SW 1271 (cell line): ENCODE measurements at places on chromosomes 3 and 15.

DNA sequence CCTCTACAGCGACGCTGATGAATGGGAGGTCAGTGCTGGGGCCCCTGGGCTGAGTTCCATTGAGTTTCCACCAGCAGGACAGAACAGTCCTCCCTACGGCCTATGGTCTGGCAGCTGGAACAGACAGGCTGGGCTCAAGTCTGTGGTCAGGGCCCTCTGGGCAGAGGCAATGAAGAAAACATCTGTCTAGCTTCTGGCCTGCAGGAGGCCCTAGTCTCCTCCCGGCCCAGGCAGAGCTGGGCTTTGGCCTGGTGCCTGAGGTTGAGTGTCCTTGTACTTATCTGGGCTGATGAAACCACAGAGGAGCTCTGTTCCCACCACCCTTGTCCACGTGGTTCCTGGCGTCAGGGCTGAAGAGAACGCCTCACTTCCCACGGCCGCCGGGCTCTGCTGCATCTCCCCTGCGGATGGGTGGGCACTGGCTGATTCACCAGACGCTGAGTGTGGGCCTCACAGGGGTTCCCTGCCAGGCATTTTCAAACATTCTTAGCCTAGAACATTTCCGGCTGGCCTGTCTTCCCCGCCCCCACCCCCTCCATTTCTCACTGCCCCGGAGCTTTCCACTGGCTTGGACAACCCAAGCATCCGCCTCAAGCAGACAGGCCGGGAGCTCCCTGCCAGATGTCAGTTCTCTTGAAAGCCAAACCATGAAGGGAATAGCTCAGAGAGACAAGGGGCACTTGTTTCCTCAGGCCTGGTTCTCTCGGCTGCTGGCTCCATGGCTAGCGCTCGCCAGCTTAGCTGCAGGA lies 20.3 kb downstream of the PPCDC start:
- DNase-seq: no peak

GRCh38 chr3:150022381-150023238 lies 51.9 kb upstream of the PFN2 start:
- no peak for DNase-seq

GRCh38 chr3:196284396-196284795 lies 3.1 kb downstream of the PCYT1A start:
- no peak for DNase-seq

DNA sequence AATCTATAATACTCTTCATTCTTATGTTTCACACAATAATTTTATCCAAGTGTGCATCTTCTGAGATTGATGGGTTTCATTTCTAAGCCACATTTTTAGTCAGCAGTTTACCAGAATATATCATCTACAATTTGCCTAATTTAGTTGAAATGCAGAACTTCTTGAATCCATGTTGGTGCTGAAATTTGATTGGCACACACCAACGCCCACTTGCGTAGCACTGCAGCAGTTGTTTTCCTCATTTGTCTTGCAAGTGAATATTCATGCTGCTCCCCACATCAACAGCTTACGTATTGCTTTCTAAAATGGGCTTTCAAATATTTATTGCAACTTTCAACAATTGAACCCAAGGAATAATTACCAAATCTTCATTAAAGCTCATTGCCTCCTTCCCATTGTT lies 87.8 kb upstream of the CTDSPL start:
- DNase-seq: no peak

- DNase-seq: peak; percentile 26
These were observed 506 bp downstream of the RAD51 start for GRCh38 chr15:40695469-40695890.

DNA sequence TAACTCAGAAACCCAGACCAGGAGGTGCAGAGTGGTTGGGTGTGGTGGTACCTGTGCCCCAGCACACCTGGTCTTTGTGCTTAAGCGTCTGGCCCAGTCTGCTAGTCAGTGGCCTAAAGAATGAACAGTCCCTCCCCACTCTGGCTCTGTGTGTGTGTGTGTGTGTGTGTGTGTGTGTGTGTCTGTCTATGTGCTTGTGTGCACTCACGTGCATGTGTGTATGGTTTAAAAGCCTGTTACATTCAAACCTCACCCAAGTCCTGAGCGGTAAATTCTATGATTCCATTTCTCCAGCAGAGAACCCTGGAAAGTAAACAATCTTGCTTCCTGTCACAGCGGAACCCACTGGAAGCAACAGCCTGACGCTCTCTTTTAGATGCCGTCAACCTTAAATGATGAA lies 34.2 kb downstream of the EDEM1 start:
- DNase-seq: no peak

DNA sequence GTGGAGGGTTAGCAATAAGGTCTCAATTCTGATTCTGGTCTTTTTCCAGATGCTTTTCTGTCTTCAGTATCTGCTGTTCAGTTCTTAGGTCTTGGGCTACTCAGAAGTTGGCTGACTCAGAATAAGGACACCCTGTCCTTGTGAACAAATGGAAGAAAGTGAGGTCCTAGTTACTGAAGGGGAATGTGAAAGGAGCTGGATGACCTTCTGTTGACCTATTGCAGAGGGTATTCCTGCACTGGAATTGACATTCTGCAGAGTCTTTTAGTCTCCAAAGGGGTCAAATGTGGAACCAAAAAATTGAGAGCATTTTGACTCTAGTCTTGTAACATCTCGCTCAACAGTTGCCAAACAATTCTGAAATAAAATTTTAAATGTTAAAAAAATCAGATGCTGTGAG lies 63.0 kb downstream of the CCR1 start:
- DNase-seq: no peak

DNA sequence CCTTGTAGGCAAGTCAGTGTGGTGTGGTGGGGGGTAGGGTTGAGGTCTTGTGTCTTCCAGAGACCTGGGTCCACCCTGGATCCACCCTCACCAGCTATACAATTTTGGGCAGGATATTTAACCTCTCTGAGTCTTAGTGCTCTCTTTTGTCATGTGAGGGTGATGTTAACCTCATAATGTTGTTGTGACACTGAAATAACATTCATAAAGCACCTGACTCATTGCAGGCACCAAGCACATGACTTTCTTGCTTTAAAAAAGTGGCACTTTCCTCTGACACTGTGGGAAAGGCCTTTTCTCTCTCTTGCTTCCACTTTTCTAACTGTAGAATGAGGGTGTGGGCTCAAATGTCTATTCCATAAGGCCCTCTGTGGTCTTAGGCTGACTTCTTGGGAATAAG lies 75.5 kb downstream of the SCN10A start:
- no peak for DNase-seq

- DNase-seq: no peak
These were observed 26.0 kb downstream of the ACAP2 start for GRCh38 chr3:195416795-195417194.

- DNase-seq: no peak
These were observed 7.7 kb upstream of the FGD5 start for GRCh38 chr3:14810801-14811661.

DNA sequence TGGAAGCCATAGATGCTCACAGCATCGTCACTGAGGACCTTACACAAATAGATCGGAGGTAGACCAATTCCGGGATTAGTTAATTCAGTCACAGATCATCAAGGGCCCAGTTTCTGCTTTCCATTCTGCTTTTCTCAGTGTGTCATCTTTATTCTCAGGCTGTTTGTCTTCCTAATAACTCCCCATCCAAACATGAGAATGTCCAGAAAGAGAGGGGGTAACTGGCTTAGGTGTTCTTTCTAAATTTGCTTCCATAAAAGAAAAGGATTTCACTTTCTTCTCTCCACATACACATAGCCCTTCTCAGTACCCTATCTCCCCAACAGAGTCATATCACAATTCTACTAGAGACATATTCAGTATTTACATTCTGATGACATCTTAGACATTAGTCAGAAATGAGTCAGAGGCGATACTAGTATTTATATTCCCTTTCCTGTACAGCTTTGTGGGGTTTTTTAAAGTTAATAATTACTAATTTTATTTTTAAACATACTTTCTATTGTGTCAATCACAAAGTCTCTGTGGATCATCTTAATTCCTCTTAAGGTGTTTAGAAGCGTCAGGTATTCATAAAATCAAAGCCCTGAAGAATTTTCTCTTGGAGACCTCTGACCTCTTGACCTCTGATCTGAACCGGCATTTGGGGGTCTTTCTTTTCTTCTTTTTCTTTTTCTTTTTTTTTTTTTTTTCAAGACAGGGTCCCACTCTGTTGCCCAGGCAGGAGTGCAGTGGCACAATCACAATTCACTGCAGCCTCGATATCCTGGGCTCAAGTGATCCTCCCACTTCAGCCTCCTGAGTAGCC lies 24.3 kb upstream of the IL12A start:
- no peak for DNase-seq

DNA sequence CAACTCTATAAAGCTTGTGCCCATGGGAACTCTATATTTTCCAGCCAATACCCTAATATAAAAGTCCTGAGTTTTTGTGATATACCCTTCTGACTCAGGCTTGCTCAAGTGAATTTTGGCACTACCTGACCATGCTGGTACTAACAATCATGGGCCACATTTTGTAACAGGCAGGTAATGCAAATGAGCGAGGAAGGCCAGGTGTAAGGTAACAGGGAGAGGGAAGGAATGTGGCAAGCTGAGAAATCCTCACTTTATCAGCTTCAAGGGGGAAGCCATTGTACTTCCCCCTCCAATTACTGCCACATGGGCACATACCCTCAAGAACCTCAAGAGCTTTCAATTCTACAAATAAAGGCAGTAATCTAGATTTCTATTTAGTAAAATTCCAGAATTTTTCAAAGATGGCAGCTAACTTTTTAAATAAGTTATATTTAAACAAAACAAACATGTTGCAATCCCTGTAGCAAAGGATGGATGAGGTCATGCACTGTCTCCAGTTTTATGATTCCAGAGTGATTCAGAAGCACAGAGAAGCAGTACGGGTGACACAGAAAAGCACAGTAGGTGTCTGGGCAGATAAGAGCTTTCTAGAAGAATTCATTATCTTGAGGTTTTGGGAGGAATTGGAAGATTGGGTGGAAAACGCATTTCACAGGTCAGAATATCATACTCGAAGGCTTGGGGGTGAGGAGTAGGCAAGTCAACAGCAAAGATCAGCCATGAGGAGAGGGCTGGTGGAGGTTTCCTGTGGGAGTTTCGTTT lies 87.6 kb downstream of the FOXP1 start:
- DNase-seq: no peak

DNA sequence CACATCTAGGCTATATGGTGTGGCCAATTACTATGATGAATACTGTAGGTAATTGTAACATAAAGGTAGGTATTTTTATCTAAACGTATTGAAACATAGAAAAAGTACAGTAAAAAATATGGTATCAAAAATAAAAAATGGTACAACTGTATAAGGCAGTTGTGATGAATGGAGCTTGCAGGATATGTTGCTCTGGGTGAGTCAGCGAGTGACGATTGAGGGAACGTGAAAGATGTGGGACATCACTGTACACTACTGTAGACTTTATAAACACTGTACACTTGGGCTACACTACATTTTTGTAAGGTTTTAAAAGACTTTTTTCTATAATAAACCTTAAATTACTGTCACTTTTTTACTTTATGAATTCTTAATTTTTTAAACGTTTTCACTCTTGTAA lies 10.3 kb downstream of the CTNNB1 start:
- no peak for DNase-seq

DNA sequence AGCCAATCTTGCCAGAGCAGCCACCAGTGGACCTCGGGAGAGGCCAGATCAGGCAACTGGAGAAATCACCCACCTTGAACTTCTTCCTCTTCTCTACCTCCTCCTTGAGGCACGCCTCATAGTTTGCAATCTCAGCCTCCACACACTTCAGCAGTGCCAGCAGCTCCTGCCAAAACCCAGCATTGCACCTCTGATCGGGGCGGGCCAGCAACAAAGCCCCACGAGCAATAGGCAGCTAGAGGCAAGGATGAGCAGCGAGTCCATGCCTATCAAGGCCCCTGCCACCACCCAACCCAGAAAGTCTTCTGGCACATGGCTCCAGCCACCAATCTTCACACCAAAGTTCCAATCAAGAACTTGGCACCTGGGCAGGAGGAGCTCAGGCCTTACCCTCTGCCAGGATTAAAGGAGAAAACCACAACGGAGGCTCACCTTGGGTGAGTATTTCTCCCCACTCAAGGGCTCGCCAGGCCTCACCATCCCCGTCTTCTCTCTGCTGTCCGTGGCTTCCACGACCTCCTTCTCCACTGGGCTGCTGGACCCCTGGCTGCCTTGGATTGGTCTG lies 42.1 kb downstream of the SEMA3G start:
- no peak for DNase-seq

DNA sequence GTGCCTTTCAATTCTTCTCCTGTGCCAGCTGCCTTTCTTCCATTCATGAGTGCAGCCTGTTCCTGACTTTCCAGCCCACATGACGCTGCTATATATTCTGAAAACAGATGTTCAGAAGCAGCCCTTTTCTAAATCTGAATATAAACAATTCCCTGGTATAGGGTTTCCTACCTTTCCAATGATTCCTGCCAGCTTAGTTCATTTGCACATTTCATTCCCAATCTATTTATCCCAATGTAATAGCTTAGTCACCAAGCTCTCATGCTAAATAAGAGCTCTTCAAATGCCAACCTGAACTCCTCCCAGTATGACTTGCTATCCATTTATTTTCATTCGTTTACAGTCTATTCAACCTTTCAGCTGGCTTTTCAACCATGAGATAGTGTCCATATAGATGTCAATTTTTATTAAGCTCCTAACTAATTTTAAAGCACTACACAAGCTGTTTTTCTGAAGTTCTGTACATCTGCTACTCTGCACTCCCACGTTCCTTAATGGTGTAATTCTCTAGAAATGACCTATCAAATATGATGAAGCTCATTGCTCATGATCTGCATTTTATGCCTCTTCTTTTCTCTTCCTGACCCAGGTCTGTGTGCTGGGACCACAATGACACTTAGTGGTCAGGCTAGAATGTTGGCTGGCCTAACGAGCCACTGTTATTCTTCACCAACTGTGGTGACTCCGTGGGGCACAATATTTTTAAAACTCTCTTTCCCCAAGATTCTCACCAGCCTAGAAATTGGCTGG lies 605.0 kb upstream of the TBL1XR1 start:
- no peak for DNase-seq

- no peak for DNase-seq
These were observed 150.1 kb downstream of the UACA start for GRCh38 chr15:70613271-70613670.

DNA sequence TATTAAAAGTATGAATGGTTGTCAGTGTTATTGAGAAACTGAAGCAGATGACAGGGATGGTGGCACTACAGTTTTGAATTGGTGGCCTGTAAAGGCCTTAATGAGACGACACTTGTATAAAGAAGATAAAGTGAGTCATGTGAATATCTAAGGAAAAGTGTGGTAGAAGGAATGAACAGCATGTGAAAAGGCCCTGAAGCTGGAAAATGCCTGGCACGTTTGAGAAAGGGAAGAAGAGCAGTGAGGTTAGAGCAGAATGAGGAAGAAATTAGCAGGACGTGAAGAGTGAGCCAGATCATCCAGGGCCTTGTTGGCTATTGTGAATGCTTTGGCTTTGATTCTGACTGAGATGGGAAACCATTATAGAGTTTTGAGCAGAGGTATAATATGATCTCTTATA lies 387.6 kb upstream of the DPH6 start:
- no peak for DNase-seq

DNA sequence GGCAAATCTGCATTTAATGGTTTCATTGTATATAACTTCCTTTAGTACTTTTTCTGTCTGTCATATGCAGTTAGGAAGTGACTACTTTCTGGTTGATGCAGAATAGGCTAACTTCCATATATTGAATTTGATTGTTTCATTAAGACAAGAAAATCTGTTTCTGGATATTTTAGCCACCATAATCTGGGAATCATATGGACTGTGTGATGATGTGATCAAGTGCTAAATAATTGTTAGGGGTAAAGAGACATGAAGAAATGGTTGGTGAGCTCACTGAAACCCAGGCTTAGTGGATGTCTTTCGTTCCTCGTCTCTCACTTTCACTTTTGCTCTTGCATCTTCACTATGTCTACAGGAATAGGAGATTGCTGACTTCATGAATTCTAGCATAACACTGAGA lies 3.5 kb upstream of the MNS1 start:
- DNase-seq: no peak

- no peak for DNase-seq
These were observed at the start of gene SPTSSB for GRCh38 chr3:161371441-161372320. SPTSSB (minus strand) TSS chr3:161371517; CDS start chr3:161346323, 25,194 bp downstream.
